ENCODE measurements at places on chromosomes 4 and X. TPM values are rescaled to one million over a fixed set of nuclear protein-coding genes. Genes with fewer than 3 reads are reported as not detected.

The SSX2B gene
- not detected for total RNA-seq

The TEX11 gene
- not detected for total RNA-seq

The KLB gene
- total RNA-seq: not detected

The GPR50 gene
- not detected for total RNA-seq

The CTAG1A gene
- not detected for total RNA-seq

The C4orf50 gene
- total RNA-seq: not detected

The SMARCA1 gene
- 10.7 TPM for total RNA-seq

The RPGR gene
- 6.8 TPM for total RNA-seq

All from MG63 (cell line).